Muscle of back (tissue), 13 donors: ENCODE measurements at places on chromosomes 16 and 17.

- no peak for DNase-seq
Measured at GRCh38 chr17:17125136-17126084, 80.7 kb downstream of the PLD6 start.

DNA sequence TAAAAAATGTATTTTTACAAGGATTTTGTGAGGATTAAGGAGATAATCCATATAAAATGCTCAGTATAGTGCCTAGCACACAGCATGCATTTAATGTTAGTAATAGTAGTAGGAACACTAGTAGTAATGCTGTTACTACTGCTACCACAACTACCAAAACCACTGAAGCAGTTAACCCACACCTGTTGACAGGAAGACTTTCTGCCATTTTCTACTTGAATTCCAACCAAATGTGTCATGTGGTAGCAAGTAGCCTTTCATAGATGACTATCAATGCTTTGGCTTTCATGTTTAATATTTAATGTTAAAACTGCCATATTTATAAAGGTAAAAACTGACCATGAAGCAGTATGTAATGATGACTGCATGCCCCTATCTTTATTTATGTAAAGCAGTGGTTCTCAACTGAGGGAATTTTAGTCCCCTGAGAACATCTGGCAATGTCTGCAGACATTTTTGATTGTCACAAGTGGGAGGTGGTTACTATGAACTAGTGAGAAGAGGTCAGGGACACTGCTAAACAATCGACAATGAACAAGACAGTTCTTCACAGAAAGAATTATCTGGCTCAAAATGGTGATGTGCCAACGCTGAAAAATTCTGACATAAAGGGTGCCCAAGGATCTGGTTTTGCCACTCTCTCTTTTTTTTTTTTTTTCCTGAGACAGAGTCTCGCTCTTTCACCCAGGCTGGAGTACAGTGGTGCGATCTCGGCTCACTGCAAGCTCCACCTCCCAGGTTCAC, 89.4 kb downstream of the ITFG1 start:
- DNase-seq: no peak

GRCh38 chr16:27515874-27516353, 33.8 kb downstream of the GTF3C1 start:
- DNase-seq: no peak

DNA sequence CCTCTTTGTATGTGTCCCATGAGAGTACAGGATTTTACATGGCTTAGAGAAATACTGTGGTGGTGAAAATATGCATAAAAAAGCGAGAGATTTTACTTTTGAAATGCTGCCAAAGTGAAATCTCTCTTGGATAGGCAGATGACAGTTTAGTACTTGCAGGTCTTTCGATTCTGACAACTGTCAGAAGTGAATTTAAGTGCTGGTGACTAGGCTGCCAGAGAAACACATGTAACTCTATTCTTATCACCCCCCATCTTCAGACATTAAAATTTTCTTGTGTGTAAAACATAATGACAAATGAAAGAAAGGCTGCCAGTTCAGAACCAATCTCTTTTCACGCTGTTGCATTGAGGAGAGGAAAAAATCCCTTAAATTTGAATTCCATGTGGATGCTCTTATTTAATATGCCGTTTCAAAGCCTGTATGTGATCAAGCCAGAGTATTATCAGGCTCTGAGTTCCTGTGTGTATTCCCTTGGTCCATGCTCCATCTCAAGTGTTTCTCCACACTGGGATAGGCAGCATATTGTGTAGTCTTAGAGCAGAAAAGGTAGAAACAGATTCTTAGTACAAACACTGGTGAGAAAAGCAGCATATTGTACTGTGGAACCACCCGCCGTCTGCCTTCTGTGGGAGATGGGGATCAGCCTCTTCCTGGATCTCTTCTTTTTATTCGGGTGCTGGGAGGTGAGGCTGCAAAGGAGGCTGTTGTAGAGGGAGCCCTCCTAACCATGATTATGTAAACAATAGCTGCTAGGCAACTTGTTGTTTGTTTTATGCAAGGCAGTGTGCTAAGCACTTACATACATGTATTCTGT, 291.3 kb downstream of the WWOX start:
- DNase-seq: peak; percentile 31

- no peak for DNase-seq
Measured at GRCh38 chr16:31025339-31025738, 8.0 kb upstream of the STX4 start.

DNA sequence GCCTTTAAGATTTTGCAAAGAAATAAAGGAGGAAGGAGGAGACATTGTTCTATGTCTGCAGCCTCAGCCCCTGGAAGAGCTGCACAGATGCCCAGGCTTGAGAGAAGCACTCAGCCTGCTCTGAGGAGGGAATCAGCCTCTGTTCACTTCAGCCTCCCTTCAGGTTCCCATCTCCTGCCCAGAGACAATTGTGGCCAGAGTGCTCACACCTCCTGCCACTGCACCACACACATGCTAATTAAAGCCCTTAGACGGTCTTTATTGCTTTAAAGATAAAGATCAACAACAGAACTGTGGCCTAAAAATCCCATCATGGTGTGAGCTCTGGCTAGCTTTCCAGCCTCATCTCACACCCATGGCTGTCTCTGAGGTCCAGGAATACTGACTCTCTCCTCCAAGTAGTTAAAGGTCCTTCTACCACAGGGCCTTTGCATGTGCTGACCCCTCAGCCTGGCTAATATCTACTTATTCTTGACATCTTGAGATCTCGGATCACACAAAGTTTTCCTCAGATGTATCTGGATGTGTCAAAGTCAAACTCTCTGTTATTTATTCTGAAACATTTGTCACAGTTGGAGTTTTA, 33.8 kb downstream of the CHD9NB start:
- no peak for DNase-seq

DNA sequence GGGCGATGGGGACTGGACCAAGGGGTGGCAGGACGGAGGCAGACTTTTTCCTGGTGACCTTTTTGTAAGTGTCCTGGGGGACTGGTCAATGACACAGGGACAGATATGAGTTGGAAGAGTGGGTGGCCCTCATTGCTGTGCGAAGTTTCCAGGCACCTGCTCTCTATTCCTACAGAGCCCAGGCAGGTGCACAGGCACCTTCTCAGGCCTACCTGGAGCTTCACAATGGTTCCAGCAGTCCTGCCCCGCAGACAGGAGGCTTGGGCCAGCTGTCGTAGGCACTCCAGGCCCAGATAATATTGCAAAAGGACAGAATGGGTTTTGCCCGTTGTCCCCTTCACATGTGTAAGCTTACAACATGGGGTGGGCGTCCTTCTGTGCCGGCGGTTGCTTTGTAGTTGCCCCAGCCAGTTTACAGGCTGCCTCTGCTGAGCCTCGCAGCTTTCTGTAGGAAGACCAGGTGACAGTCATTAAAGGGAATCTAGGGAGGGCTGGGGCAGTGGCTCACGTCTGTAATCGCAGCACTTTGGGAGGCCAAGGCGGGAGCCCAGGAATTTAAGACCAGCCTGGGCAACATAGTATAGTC, 84.3 kb downstream of the ARHGAP23 start:
- DNase-seq: no peak

- no peak for DNase-seq
Measured at GRCh38 chr16:73308771-73309170, 260.8 kb upstream of the ZFHX3 start.

- DNase-seq: no peak
Measured at GRCh38 chr17:63974594-63975192, 2.0 kb upstream of the SCN4A start.

GRCh38 chr17:8029121-8029520, 9.7 kb upstream of the ALOX15B start:
- DNase-seq: no peak

GRCh38 chr16:3058139-3059030, 7.1 kb upstream of the IL32 start:
- DNase-seq: no peak

- no peak for DNase-seq
Measured at GRCh38 chr16:53103811-53104210, 49.0 kb downstream of the CHD9 start.

GRCh38 chr17:63274146-63274545, 172.0 kb downstream of the CYB561 start:
- DNase-seq: peak; percentile 58

GRCh38 chr17:1011760-1012735, 15.1 kb downstream of the TIMM22 start:
- DNase-seq: no peak

DNA sequence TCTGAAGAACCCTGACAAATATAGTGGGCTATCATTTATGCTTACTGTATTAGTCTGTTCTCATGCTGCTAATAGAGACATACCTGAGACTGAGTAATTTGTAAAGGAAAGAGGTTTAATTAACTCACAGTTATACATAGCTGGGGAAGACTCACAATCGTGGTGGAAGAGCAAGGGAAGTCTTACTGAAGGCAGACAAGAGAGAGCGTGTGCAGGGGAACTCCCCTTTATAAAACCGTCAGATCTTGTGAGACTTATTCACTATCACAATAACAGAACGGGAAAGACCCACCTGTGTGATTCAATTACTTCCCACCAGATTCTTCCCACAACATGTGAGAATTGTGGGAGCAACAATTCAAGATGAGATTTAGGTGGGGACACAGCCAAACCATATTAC, 526.8 kb upstream of the GOT2 start:
- no peak for DNase-seq

DNA sequence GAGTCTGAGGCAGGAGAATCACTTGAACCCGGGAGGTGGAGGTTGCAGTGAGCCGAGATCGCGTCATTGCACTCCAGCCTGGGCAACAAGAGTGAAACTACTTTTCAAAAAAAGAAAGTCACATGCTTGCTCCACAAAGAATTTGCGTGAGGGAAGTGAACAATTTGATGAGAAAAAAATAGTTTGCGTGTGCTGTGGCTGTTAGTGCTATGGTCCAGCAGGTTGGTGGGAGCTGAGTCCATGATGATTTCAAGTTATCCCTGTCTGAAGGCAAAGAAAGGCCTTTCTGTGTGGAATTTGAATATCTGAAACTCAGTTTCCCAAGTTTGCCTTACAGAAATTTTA, 21.0 kb downstream of the PRCD start:
- DNase-seq: no peak

GRCh38 chr16:66291833-66292232, 74.7 kb upstream of the CDH5 start:
- DNase-seq: no peak

GRCh38 chr16:49453983-49454382, 80.4 kb downstream of the C16orf78 start:
- DNase-seq: no peak

- no peak for DNase-seq
Measured at GRCh38 chr17:28096756-28097155, 54.3 kb downstream of the NLK start.

GRCh38 chr16:21101631-21102420, 48.8 kb downstream of the DNAH3 start:
- no peak for DNase-seq

- no peak for DNase-seq
Measured at GRCh38 chr17:43823350-43824084, 9.4 kb downstream of the MPP3 start.

- DNase-seq: no peak
Measured at GRCh38 chr16:57699481-57699880, 4.9 kb downstream of the DRC7 start.

DNA sequence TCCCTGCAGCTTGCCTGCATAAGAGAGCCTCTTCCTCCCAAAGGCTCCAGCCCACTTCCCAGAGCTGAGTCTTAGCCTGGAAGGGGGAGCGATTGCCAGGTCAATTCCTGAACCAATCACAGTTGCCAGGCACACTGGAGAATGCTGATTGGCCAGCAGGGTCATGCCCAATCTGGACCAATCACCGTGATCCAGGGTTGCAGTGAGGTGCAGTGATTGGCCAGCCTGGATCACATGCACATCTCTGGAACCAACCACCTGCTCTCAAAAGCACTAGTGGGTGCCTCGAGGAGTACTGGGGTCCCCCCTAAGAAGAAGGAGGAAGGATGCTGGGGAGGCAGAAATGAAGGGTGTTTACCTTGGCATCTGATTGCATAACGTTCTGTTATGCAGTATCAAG, 18.4 kb downstream of the NAGPA start:
- DNase-seq: no peak

DNA sequence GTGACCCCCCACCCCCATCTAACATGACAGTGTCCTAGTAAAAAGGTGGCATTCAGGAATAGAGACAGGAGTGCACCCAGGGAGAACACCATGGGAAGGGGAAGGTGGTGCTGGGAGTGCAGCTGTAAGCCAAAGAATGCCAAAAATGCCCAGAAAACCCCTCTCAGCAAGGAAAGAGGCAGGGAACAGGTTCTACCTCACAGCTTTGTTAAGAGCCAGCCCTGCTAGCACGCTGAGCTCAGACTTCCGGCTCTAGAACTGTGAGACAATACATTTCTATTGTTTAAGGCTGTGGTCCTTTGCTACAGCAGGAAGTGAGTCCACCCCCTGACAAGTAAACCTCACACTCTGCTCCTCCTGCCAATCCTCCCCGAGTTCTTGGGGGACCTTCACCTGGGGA, 302.4 kb upstream of the N4BP1 start:
- no peak for DNase-seq

DNA sequence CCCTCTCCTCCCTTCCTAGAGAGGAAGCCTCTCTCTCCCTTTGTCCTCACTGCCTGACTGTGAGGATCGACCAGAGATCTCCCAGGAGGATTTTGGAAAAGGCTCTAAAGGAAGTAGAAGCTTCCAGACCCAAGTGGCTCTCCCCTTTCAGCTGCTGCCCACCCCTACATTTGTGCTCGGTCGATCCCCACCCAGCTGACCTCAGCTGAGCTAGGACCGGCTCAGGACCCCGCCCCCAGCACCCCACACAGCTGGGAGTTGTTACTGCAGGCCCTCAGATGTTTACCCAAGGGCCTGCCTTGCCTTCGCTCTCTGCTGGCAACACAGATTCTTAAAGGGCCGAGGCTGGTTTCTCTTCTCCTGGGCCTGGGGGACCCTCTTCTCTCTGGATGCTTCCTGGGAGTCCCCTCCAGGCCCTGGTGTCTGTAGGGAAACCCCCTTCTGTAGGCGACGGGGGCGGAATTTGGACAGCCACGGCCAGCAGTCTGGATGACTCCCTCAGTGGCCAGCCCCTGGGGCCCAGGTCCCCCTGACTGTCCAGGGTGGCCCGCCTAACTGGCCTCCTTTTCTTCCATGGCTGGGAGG, 26.9 kb upstream of the TIMP2 start:
- no peak for DNase-seq
